ENCODE measurements at places on chromosomes 2 and 18.

GRCh38 chr18:44680273-44681075 is at the start of gene SETBP1:
TSS of gene SETBP1 (plus strand) at chr18:44680888. CDS start at chr18:44701347, 20,459 bp downstream.
- DNase-seq = peak; percentile 43

- DNase-seq = no peak
These were observed 1.7 kb downstream of the EVA1A start for GRCh38 chr2:75558786-75559679.

GRCh38 chr2:72862239-72862988 is 24.8 kb upstream of the SPR start:
- peak; percentile 82 for DNase-seq

DNA sequence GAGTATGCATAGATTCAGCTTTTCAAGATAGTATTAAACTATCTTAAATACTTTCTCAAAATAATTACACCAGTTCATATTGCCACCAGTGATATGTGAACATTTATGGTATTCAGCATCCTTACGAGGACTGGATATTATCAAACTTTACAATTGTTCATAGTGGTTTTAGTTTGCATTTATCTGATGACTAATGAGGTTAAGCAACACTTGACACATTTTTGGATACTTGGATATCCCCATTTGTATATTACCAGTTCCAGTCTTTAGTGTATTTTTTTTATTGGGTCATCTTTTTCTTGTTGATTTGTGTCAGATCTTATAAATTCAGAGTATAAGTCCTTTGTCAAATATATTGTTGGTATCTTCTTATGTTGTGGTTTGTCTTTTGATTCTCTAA is 128.4 kb downstream of the ASXL3 start:
- no peak for DNase-seq

DNA sequence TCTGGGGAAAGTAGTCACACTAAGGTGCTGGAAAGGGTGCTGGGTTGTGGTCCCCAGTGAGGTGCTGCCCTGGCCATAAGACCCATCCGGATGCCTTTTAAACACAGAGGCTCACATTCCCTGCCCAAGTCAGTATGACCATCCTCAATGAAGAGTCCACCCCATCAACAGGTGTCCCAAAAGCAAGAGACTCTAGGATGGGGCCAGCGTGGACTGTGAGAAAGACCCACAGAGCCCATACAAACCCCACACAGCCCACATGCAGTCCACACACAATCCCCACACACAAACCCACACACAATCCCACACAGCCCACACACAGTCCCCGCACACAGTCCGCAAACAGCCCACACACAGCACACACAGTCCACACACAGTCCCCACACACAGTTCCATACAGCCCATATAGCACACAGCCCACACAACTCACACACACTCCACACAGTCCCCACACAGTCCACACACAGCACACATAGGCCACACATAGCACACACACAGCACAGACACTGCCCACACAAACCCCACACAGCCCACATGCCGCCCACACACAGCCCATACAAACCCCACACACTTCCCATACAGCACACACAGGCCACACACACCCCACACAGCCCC is 241.4 kb upstream of the SALL3 start:
- no peak for DNase-seq

DNA sequence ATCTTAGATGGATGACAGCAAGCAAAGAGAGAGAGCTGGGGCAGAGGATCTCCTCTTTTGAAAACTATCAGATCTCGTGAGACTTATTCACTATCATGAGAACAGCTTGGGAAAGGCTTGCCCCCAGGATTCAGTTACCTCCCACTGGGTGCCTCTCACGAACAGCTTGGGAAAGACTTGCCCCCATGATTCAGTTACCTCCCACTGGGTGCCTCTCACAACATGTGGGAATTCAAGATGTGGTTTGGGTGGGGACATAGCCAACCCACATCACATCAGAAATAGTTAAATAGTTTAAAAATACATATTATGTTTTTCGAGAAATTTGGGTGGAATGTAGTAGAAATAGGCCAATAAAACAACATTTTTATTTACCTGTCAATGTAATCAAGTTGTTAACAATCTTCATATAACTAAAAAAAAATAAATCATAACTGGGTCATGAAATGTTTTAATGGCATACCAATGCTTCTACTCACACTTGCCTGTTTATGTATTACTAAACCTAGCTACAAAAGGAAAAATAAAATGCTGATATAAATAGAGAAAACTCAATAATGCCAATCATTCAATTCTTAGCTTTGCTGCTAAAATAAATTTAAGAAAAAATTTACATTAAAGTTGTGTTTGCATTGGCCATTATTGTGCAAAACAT is 608.9 kb downstream of the SUCLG1 start:
- no peak for DNase-seq

DNA sequence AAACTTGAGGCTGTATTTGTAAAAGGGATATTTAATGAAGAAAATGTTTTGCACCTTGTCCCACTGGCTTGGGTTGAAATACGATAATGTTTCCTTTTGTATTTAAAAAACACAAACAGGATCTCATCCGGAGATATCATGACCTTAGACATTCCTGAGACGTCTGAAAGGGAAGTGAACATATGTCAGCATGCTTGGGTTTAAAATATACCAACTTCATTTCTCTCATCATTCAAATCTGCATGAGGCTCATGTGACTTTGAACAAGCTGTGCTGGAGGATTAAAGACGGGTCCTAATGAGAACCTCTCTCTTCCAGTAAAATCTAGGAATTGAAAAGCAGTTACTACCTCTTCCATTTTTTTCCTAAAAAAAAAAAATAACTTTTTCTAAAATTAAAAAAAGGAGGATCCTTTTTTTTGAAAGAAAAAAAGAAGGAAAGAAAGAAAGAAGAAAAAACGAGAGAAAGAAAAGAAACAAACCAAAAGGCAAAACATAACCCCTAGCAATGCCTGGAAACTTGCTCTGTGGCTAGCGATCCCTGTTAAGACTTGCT is 106.8 kb upstream of the ZFP36L2 start:
- DNase-seq = no peak

DNA sequence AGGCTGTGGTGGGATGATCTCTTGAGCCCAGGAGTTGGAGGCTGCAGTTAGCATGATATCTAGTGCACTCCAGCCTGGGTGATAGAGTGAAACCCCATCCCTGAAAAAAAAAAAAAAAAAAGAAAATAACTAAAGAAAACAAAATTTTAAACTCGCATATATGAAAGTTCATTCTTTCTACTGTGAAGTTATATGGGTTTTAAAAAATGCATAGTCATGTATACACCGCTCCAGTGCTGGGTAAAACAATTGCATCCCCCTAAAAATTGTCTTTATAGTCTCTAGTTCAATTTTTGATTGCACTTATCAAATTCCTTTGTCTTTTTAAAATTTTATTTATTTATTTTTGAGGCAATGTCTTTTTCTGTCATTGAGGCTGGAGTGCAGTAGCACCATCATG is 65.0 kb upstream of the ACYP2 start:
- no peak for DNase-seq

GRCh38 chr18:76507830-76508385 is 12.9 kb upstream of the ZNF516 start:
- DNase-seq = no peak

- DNase-seq = no peak
These were observed 26.8 kb downstream of the BCL11A start for GRCh38 chr2:60526623-60527022.

- no peak for DNase-seq
These were observed 119.9 kb downstream of the RBMS1 start for GRCh38 chr2:160373666-160374065.

DNA sequence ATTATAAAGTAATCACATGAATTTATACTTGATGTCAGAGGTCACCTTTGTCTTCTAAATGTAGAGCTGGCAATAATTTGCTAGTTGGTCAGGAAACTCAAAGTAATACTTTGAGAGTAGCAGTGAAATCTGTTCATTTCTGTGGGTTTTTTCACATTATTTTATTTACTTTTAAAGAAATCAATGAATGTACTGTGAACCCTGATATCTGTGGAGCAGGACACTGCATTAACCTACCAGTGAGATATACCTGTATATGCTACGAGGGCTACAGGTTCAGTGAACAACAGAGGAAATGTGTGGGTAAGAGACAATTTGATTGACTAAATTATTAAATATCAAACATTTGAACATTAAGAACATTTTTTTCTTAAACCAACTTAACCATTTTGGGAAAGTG is 203.0 kb upstream of the RASGRP3 start:
- DNase-seq = no peak

DNA sequence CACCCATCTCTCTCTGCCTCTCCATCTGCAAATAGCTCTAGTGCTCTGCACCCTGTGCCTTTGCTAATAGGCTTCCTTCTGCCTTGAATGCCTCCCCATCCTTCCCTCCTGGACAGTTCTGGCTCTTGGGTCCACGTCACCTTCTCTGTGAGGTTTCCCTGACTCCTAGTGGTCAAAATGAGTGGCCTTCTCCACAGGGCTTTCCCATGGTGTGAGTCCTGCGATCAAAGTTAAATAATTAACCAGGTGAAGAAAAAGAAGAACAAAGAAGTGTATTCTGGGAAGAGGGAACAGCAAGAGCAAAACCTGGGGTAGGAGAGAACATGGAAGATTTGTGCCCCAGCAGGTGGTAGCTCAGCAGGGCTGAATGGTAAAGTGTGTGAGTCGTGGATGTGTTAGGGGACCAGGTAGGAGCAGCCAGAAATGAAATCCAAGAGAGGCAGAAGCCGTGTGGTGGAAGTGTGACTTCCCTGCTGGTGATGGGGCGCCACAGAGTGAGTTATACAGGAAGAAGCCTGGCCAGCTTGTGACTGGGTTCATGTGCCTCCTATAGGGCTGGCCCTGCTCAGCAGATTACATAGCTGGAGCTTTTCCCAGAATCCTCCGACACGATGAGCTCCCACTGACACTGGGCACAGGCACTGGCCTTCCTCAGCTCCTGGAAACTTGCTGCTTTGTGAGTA is 93.8 kb upstream of the LDAH start:
- DNase-seq = peak; percentile 46

- DNase-seq = no peak
These were observed 28.7 kb downstream of the SMAD2 start for GRCh38 chr18:47901624-47902362.

GRCh38 chr2:198337368-198337767 is 533.0 kb downstream of the PLCL1 start:
- DNase-seq = no peak

- DNase-seq = no peak
These were observed 95.1 kb upstream of the RASGRP3 start for GRCh38 chr2:33381301-33381858.

- DNase-seq = no peak
These were observed 40.3 kb upstream of the ZEB2 start for GRCh38 chr2:144560251-144560650.

DNA sequence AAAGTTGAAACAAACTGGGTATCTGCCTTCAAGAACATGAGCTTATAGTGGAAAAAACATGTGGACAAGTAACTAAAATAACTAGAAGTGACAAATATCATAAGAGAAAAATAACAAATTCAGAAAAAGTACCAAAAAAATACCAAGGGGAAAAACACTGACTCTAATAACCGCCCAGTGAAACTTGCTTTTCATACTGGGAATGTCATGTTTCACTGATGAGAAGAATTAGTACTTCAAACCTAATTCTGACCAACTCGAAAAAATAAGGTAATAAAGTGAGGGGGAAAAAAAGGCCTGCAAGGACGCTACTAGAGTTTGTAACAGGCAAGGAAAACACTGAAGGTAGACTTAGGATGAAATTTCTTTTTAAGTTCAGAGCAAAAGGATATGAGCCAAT is 83.6 kb downstream of the RTTN start:
- DNase-seq = no peak

DNA sequence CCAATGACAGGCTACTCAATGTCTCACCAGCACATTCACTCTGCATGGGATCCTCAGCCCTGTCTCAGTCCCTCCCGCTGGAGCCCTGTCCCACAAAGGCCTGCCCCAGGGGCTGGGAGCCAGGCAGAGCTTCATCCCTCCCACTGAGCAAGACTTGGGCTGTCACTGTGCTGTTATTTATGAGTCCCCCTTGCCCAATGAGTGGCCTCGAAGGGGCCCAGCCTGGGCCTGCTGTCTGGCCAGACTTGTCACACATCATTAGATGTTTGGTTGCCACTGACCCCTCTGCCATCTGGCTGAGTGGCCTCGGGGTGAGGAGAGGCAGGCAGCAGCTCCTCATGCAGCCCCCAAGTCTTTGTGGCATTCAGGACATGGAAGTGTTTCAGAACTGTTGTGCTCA is 330.6 kb upstream of the SKOR2 start:
- DNase-seq = no peak

DNA sequence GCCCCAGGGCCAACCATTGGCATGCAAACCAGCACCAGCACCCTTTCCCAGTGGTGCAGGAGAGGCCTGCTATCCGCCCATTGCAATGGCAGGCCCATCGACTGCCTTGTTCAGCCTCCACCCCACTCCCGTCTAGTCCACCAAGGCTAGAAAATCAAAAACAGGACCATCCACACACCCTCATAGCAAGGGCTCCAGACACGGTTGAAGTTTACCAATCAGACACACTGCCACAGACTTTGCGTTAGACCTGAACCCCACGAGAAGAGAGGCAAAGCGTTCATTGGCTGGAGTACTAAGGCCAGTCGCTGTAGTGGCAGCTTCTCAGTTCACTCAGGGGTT is 95.3 kb upstream of the TEX51 start:
- no peak for DNase-seq

GRCh38 chr2:197197895-197198311 is 112.7 kb downstream of the ANKRD44 start:
- DNase-seq = no peak

GRCh38 chr2:178523596-178524134 is 43.4 kb downstream of the PLEKHA3 start:
- peak; percentile 17 for DNase-seq

GRCh38 chr2:191670076-191670475 is 7.9 kb upstream of the NABP1 start:
- no peak for DNase-seq

DNA sequence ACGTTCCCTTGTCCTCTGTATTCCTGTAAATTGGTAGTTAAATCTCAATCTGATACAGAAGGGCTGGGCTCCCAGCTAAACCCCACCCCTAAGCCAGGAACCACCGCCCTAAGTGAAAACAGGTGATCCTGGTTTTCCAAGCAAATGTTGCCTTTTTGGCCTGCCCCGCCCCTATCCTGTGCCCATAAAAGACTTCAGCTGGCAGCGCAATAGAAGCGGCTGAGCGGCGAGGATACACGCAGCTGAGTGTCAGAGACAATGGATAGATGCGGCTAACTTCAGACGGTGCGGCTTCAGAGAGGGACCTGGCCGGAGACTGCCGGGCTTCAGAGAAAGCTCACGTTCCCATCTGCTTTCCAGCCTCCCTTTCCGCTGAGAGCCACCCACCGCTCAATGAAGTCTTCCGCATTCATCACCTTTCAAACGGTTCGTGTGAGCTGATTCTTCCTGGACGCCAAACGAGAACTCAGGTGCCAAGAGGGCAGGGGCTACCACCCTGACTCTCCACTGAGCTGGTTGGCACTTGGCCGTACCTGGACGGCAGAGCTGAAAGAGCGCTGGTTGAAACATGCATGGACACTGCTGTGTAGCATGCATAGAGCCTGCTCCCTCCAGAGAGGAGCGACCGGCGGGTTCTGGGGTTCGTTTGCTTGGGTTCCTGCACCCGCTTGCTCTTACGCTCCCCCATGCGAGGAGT is 49.5 kb upstream of the POLE4 start:
- DNase-seq = no peak

Measured in pons (tissue), 1 donor.